ENCODE measurements at places on chromosomes 1 and 21.

- no peak for DNase-seq
These were observed 132.0 kb downstream of the SYF2 start for GRCh38 chr1:25100151-25100833.

GRCh38 chr21:42609811-42610210, 43.6 kb upstream of the PDE9A start:
- no peak for DNase-seq

GRCh38 chr1:20083178-20083944, 13.4 kb downstream of the PLA2G5 start:
- no peak for DNase-seq

GRCh38 chr1:39632682-39633417, 6.6 kb downstream of the HEYL start:
- no peak for DNase-seq

DNA sequence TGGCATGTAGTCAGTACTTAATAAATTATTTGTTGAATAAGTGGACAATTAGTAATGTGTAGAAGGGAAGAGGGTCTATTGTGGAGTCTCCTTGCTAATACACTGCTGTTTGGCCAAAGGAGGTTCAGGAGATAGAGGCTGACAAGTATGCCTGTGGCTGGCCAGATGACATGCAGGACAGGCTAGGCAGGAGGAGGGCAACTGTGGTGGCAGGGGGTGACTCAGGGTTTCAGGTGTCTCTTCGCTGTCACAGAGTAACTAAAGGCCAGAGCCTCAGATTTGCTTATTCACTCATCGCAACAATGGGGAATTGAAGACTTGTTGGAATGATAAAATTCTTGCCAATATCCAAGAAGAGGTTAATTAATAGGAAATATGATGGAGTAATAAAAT, 33.1 kb downstream of the THRAP3 start:
- no peak for DNase-seq

DNA sequence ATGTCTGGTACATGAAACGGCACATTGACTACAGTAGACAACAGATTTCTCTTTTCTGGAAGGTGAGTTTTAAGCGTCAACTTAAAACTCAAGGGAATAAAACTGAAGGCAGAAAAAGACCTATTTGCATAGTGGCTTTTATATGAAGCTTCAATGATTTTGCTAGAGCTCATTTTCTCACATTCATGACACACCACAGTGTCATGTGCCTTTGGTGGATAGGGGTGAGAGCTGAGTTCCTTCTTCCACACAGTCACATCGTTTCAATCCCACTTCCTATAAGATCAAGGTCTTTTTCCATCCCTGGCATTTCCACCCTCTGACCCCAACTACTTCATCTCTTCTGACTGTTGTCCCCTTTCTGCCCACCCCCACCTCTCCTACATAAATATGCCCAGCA, 31.0 kb downstream of the IL12RB2 start:
- no peak for DNase-seq

DNA sequence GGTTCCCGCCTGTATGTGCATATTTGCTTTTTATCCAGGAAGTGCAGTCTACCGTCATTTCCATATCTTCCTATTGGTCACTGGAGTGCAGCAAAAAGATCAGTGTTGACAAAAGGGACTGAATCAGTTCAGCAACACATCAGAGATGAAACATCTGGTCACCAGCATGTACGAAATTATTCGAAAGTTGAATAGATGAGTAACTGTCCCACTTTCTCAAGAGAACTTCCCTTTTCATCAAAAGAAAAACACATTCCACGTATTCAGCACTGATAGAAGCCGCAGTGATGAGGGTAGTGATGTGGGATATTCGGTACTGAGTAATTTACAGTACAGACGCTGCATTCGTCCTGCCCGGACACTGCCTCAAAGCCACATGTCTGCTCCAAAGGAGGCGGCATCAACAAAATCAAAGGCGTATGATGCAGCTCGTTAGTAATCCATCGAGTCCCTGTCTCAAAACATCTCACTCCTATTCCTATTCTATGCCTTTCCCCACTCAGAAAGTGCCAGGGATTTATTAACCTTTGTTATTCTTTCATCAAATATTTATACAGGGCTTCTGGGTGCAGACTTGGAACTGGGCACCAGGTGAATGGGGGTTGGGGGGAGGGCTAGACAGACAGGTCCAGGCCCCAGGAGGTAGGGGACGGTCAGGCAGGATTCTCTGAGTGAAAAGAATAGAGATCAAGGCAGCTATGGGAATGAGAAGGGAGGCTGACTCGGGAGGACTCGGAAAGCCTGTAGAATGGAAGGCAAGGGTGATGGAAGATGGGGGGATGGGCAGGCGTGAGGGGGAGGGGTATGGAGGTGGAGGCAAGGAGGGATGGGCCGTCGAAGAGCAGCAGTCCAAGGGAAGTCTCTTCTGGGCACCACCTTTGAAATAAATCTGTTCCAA, 79.5 kb upstream of the SLC45A1 start:
- DNase-seq, result no peak

- DNase-seq, result no peak
These were observed 13.4 kb downstream of the KCNE1 start for GRCh38 chr21:34498623-34499022.

DNA sequence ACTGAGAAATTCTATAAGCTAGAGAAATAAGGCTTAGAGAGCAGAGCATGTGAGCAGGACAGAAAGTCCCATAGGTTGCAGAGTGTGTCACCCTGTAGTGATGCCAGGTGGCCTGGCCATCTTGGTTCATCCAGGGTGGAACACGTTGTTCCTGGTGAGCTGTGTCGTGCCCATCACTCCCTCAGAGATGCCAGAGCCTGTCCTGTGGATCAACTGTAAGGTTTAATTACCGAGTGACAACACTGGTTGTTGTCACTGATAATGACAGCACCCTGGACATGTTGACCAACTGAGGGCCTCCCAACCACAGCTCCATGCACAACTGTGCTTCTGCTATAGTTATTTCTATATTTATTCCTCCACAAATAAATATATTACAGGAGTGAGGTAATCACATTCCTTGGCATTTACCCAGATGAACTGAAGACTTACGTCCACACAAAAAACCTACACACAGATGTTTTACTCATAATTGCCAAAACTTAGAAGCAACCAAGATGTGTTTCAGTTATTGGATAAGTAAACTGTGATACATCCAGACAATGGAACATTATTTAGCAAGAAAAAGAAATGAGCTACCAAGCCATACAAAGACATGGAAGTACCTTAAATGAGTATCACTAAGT, 6.2 kb downstream of the C1orf198 start:
- no peak for DNase-seq

DNA sequence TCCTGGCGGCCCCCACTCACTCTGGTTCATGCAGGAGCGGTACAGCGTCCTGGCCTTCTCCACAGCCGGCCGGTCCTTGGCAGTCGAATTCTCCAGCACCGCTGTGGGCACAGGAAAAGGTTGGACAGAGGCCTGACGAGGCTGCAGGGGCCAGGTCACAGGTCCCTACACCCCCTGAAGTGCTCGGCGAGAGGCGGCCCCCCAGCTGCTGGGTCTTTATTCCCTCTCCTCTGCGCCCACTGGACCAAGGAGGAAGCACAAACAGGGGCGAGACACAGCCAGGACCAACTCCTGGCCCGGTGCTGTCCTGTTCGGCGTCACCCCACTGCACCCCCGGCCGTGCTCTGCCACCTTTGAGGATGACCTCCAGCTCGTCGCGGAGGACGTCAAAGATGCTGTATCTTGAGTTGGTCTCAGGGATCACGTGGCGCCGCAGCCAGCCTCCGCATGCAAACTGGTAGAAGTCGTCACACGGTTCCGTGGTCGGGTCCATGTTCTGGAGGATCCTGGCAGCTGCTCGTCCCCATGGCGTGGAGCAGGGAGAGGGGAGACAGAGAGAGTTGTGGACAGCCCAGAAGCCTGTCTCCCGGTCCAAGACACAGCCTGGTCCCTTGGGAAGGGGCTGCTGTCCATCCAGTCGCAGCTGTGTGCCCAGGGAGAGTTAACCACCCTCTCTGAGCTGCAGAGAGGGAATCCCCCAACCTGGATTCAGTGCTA, 22.9 kb downstream of the PRXL2B start:
- DNase-seq, result no peak

- DNase-seq, result no peak
These were observed 175.8 kb upstream of the NFIA start for GRCh38 chr1:60906526-60906925.

DNA sequence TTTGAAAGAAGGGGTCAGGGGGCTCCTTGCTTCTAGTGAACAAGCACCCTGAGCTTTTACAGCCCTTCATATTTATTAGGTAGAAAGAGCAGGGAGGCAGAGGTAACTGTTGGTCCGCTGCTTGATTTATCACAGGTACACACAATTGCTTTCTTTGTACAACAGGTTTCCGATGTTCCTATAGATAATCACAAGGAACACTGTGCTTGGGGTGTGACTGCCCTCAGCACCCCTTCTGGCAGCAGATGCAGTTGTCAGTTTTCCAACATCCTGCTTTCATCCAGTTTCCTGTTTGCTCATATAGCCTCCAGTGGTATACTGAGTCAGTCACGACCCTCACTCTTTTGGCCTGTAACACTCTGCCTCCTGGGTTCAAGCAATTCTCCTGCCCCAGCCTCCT, 40.6 kb downstream of the SCP2 start:
- no peak for DNase-seq

DNA sequence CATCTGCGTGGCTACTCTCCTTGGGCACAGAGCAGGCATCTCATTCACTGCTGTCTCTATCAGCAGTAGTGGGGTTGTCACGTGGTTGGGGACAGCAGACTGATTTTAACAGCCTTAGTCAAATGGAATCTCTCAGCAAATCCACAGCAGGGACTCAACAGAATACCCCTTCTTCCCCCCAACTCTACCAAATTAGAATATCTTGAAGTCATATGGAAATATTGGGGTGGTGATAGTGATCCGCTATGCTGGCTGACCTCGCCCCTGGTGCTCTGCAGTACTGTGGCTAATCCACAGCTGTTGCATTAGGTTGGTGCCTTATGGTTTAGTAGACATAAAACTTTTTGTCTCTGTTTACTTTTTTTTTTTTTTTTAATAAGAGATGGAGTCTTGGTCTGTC, 23.9 kb downstream of the HHAT start:
- DNase-seq, result no peak

DNA sequence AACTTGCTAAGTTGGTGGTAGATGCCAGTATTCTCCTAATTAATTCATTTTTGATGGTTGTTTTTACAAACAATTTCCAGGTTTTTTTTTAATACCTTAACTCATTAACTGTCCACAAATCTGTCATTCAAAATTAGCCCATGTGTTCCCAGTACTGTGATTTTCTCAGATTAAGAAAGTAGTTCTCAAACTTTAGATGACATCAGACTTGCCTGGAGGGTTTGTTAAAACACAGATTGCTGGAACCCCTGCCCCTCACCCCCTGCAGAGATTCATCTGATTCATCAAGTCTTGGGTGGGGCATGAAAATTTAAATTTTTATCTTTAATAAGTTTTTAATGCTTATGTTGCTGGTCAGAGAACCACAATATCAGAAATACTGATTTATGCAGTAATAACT, 130.5 kb downstream of the BACH1 start:
- no peak for DNase-seq

GRCh38 chr1:187716160-187716559, 887.4 kb downstream of the PLA2G4A start:
- DNase-seq, result no peak
